ENCODE measurements at places on chromosomes 16 and 17. TPM values are rescaled to one million over a fixed set of nuclear protein-coding genes. Genes with fewer than 3 reads are reported as not detected.

PEMT gene
- 30.3 TPM for total RNA-seq

ACSM2A gene
- not detected for total RNA-seq

ZFPM1 gene
- total RNA-seq = under 0.01 TPM

TNFRSF17 gene
- total RNA-seq = not detected

TCAP gene
- not detected for total RNA-seq

AURKB gene
- total RNA-seq = not detected

NAGS gene
- 3.4 TPM for total RNA-seq
